ENCODE measurements at places on chromosomes 7 and 10. TPM values are rescaled to one million over a fixed set of nuclear protein-coding genes. Genes with fewer than 3 reads are reported as not detected.

Gene ANKRD30A
- not detected for total RNA-seq

GRCh38 chr7:34277016-34277802 is 371.9 kb downstream of the BMPER start:
- no peaks in the 10 kb centered on the region for H3K36me3 ChIP-seq
- H3K27me3 ChIP-seq, result no peaks in the 10 kb centered on the region
- H3K4me1 ChIP-seq, result no peaks in the 10 kb centered on the region
- no peak overlapping the region for H3K27ac ChIP-seq
- H3K4me3 ChIP-seq, result no peak overlapping the region

Gene AIMP2
- total RNA-seq, result 60.3 TPM

DNA sequence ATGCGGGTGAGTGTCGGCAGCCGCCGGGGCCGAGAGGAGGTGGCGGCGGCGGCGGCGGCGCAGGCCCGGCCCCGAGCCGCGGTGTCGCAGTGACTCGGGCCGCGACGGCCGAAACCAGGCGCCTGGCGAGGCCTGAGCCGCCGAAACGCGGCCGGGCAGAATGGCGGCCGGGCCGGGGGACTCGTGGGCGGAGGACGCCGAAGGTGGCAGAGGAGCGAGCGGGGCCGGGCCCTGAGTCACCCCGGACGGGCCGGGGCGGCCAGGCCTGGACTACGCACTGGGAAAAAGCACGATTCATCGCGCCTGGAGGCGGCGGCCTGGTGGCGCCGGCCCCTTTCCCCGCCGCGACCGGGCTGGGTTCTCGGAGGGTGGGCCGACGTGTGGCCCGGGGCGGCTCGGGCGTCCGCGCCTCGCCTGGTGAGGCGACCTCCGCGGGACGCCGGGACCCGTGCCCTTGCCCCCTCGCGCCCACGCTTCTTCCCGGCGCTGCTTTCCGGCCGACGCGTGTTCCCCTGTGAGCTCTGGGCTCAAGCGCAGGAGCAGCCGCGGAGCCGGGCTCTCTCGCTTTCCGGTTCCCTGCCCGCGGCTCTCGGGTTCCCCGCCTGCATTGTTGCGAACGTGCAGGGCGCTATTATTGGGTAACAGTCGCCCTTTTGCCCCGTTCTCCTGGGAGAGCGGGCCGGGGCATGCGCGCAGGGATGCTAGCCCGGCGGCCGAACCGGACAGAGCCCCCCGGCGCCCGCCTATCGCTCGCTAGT is 500 bp downstream of the CUL1 start:
- H3K27ac ChIP-seq, result peak overlapping the region; percentile 98
- H3K4me1 ChIP-seq, result peaks cover 21% of the 10 kb centered on the region
- H3K36me3 ChIP-seq, result no peaks in the 10 kb centered on the region
- H3K4me3 ChIP-seq, result peak overlapping the region; percentile 95

Gene UPK3B
- total RNA-seq, result 0.72 TPM

GRCh38 chr7:81025360-81025759 is 106.5 kb upstream of the SEMA3C start:
- H3K4me3 ChIP-seq, result no peak overlapping the region
- DNase-seq, result no peak
- H3K27ac ChIP-seq, result no peak overlapping the region
- no peaks in the 10 kb centered on the region for H3K4me1 ChIP-seq

Gene MNX1
- 14.5 TPM for total RNA-seq

- H3K4me3 ChIP-seq, result no peak overlapping the region
- H3K36me3 ChIP-seq, result no peaks in the 10 kb centered on the region
- H3K27ac ChIP-seq, result no peak overlapping the region
- H3K4me1 ChIP-seq, result no peaks in the 10 kb centered on the region
Observed at GRCh38 chr7:2488272-2488645, 12.1 kb upstream of the GRIFIN start.

DNA sequence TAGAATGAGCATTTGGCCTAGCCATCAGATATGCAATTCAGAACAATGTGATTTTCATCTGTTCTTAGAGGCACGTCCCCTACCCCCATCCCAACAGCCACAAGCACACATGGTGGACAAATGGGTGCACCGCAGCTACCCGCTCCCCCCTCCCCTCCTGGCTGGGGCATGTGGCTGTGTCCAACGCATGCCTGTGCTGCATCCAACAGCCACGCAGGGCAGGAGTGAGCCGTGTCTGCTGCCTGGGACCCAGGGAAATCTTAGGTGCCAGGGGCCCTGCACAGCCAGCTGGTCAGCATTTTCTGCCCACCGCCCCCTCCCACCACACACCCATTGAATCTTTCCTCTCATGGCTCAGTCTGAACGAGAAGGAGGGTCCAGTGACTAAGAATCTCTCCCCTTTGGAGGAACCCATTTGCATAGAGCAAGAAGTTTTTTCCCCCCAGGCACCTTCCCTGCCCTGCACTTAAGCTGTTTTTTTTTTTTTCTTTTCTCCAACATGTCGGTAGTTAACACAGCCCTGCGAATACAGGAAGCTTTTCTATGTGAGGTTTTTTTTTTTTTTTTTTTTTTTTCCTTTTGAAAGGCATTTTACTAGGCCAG is 138.9 kb downstream of the WDR11 start:
- no peaks in the 10 kb centered on the region for H3K36me3 ChIP-seq
- no peak overlapping the region for H3K4me3 ChIP-seq
- no peaks in the 10 kb centered on the region for H3K4me1 ChIP-seq
- H3K27me3 ChIP-seq, result no peaks in the 10 kb centered on the region
- DNase-seq, result no peak

DNA sequence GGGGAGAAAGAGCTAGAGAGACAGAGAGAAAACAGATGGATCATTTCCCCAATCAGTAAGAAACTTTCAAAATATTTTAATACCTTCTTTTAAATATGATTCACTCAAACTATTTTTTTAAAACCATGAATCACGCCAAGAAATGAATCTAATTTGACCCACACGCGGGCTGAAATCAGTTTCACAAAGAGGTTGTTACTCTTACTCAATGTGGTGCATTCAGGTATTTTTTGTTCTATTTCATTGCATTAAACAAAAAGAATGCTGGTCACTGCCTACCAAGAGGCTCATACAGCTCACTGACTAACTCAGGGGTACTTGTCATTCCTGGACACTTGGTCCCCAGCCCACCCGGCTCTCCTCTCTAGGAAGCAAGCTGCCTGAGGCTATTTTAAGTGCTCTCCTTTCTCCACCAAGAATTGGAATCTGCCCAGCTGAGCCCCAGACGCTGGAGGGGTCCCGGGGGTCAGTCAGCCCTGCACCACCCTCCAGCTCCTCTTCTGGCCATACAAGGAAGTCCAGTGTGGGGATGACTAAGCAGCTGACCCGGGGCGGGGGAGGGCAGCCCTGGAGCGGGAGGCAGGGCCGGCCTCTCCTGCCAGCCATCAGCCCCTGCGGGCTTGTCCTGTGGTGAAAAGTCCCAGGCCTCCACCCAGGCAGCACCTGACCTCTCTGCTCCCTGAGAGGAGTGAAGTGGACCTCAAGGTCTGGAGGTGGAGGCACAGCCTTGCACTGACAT is 21.7 kb upstream of the PFKP start:
- H3K4me1 ChIP-seq, result no peaks in the 10 kb centered on the region
- peak overlapping the region; percentile 37 for H3K27ac ChIP-seq
- DNase-seq, result peak; percentile 45
- no peaks in the 10 kb centered on the region for H3K27me3 ChIP-seq
- no peak overlapping the region for H3K4me3 ChIP-seq
- H3K36me3 ChIP-seq, result no peaks in the 10 kb centered on the region

Gene CDC14C
- total RNA-seq, result not detected

DNA sequence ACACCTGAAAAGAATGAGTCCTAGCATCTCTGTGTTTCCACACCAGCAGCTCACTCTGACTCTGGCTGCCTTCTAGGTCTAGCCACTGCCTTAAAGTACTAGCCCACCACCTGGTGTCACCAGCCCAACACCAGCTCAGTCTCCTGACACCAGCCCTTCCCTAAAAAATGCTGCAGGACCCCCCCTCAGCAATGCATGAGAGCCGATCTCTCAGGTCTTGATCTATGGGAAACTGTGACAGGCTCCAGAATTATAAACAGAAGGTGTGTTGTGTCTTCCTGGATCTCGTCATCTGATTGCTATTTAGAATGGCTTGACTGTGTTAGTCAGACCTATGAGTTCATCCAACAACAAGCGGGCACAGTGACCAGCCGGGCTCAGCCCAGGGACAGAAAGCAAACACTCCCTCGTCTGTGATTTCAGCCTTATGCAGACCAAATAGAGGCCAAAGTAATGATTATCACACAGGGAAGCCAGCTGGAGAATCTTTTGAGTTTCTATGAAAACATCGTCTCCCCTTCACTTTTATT is 66.6 kb downstream of the CUBN start:
- H3K4me3 ChIP-seq, result no peak overlapping the region
- H3K36me3 ChIP-seq, result no peaks in the 10 kb centered on the region
- no peaks in the 10 kb centered on the region for H3K4me1 ChIP-seq
- DNase-seq, result no peak
- H3K27me3 ChIP-seq, result no peaks in the 10 kb centered on the region

DNA sequence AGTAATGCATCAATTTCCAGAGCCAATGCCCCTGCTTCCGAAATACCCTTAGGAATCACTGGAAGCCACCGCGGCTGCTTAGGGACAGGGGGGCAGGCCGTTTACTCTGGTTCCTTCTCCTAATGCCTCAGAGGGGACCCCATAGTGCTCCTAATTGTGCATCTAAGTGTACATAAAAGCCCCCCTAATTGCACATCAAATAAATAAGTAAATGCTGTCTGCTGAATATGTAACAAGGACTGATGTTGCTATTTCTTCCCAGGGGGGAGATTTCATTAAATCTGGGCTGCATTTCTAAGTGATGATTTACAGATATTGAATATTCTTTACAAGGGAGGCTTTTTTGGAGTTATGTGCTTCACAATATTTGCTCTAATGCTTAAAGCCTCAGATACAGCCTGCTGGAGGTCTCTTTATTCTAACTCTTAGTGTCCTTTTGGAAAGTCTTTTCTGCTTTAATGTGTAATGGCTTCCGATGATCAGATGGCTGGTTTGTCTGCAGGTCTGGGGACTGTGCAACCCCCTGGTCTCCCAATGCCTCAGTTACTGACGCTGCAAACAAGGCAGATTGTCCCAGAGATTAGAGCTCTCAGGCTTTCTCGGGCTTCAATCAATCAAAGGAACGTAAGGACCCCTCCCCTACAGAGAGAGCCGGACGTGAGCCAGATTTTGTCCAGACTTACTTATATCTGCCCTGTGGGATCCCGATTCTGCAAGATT is 143.0 kb downstream of the PRPF18 start:
- H3K36me3 ChIP-seq, result no peaks in the 10 kb centered on the region
- no peak overlapping the region for H3K27ac ChIP-seq
- no peak for DNase-seq

Gene AZGP1
- 2.5 TPM for total RNA-seq

DNA sequence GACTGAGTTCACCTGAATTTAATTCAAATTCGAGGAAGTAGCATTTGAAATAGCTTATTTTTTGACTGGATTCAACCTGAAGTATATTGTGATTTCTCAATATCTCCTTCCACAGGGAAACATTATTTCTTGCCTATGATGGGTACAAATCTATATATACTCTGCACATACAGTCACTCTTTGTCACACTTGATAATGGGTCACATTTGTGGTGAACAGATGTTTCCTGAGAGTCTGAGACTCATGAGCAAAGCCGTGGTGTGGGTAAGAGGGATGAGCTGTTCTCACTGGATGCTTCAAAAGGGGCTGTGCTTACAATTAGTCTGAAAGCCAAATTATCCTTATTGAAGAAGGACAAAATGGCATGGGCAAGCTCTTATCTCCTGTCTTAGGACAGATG is 18.0 kb upstream of the TBXAS1 start:
- H3K4me3 ChIP-seq, result no peak overlapping the region
- no peaks in the 10 kb centered on the region for H3K27me3 ChIP-seq
- H3K4me1 ChIP-seq, result no peaks in the 10 kb centered on the region
- no peaks in the 10 kb centered on the region for H3K36me3 ChIP-seq

DNA sequence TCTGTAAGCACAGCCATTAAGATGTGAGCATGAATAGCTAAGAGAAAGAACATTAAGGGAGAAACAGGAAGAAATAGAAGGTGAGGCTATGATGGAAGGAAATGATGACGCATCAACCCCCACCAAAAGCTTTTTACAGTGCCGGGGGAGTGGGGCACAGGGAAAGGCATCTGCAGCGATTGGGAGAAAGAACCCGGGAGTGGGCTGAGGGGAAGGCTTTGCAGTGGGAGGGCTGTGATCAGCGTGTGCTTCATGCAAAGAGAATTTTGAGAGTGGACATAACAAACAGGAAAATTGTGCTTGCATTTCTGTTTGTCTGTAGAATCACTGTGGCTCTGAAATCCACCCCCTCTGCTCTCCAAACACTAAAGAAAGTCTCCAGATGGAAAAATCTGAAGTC is 250.8 kb downstream of the KCNMA1 start:
- no peaks in the 10 kb centered on the region for H3K27me3 ChIP-seq
- no peak overlapping the region for H3K4me3 ChIP-seq
- no peak for DNase-seq
- no peaks in the 10 kb centered on the region for H3K4me1 ChIP-seq
- H3K36me3 ChIP-seq, result no peaks in the 10 kb centered on the region

Gene ANXA8
- not detected for total RNA-seq

Gene FANK1
- 6.9 TPM for total RNA-seq

Gene CAMK2B
- 0.80 TPM for total RNA-seq

Gene TMEM130
- 1.5 TPM for total RNA-seq

Gene CNNM1
- total RNA-seq, result 0.27 TPM

Gene HGF
- total RNA-seq, result 0.96 TPM

DNA sequence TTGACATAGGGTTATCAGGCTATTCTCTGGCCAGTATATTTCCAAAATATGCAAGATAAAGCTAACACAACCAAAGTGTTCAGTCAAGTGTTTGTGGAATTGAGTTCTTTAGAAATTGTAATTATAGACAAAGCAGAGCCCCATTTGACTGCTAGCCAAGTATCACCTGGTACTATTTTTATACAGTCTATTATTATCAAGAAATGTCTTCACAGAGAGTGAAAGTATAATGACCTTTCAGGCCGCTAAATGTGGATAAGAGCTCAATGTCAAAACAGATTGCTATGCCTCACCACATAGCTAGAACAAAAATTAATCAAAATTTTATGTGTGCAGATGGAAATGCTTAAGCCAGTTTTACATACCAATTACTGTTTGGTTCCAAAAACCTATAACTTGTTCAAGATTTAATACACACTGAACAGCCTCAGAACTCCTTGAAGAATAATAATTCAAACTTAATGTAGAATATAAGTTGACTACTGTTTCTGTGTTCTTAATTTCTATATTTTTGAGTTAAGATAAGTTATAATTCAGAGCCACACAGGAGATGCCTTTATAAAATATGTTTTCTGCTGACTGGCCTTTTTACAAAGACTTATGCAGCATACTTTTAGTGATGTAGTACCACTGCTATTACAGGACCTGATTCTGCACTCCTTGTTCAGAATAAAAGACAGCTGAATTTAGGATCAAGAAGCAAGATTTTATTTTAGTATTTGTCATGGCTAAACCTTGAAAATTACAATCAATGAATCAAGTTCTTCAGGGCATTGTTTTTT is 31.0 kb downstream of the PRPS1L1 start:
- H3K36me3 ChIP-seq, result no peaks in the 10 kb centered on the region
- H3K27ac ChIP-seq, result no peak overlapping the region
- no peak for DNase-seq
- H3K4me3 ChIP-seq, result no peak overlapping the region
- no peaks in the 10 kb centered on the region for H3K27me3 ChIP-seq

Gene BAIAP2L1
- 63.9 TPM for total RNA-seq

GRCh38 chr7:22823142-22823497 is 471 bp upstream of the TOMM7 start:
- no peak overlapping the region for H3K27ac ChIP-seq
- H3K4me3 ChIP-seq, result peak overlapping the region; percentile 90
- H3K27me3 ChIP-seq, result peaks cover 4% of the 10 kb centered on the region
- H3K36me3 ChIP-seq, result no peaks in the 10 kb centered on the region

Gene CACNB2
- 9.8 TPM for total RNA-seq

All from colonic mucosa (tissue), 4 donors.